Stimulated activated CD8-positive, alpha-beta memory T cell treated with anti-CD3 and anti-CD28 coated beads, Interleukin-15, amount 100 ng/mL, for 24 hours (primary cell): ENCODE measurements at places on chromosomes 13 and 19.

DNA sequence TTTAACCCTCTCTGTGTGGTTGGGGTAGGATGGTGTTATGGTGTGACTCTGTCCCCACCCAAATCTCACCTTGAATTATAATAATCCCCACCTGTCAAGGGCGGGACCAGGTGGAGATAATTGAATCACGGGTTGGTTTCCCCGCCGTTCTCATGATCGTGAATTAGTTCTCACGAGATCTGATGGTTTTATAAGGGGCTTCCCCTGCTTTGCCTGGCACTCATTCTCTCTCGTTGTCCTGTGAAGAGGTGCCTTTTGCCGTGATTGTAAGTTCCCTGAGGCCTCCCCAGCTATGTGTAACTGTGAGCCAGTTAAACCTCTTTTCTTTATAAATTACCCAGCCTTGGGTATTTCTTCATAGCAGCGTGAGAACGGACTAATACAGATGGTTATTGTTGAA, 68.8 kb downstream of the ARHGEF7 start:
- DNase-seq = no peak

- no peak for DNase-seq
Measured at GRCh38 chr19:38532939-38533338, 84.8 kb downstream of the MAP4K1 start.

GRCh38 chr13:106376401-106377112, 158.9 kb downstream of the EFNB2 start:
- no peak for DNase-seq

DNA sequence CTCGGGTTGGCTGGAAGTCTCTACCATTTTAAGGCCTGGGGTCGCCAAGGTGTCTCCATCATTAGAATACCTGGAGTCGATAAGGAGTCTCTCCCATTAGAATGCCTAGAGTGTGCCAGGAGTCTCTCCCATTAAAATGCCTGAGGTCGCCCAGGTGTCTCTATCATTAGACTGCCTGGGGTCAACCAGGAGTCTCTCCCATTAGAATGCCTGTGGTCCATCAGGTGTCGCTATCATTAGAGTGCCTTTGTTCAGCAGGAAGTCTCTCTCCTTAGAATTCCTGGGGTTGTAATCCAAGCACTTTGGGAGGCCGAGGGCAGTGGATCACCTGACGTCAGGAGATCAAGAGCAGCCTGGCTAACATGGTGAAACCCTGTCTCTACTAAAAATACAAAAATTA, 1533.0 kb downstream of the UQCRFS1 start:
- DNase-seq = no peak

DNA sequence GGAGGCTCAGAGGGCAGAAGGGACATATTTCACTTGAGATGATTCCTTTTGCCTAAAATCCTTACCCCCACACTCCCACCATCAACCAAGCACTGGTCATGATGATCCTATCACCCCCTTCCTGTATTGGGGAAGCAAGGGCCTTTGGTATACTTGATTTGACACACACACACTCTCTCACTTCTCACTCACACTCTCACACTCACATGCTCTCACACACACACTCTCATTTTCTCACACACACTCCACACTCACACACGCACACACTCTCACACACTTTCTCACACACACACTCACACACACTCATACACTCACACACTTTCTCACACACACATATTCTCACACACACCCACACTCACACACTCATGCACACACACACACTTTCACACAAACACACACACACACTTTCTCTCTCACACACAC, 8.6 kb downstream of the RGCC start:
- no peak for DNase-seq

DNA sequence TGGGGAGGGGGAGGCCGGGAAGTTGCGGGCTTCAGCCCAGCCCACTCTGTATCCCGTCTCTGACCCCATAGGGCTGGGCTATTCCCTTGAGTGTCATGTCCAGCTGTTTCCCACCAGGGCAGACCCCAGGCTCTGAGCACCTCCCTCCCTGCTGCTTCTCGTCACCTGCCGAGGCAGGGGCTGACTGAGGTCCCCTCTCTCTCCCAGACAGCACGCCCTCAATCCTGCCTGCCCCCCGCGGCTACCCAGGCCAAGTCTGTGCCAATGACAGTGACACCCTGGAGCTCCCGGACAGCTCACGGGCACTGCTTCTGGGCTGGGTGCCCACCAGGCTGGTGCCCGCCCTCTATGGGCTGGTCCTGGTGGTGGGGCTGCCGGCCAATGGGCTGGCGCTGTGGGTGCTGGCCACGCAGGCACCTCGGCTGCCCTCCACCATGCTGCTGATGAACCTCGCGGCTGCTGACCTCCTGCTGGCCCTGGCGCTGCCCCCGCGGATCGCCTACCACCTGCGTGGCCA, 625 bp downstream of the F2RL3 start:
- no peak for DNase-seq

DNA sequence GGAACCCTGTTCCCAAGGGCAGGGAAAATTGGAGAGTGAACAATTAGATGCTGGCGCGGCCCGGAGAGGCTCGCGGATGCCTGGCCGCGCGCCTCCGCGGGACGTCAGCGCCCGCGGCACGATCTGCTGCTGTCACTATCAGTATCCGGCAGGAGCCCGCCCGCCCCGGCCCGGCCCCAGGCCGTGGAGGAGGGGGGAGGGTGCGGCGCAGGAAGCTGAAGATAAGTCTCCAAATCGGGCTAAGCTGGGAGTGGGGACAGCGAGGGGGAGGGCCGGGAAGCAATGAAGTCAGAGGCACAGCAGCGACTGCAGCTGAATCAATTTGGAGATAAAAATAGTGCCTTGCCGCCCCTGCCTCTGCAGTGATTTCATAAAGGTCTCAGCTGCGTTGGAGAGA, 441.5 kb upstream of the KLF12 start:
- peak; percentile 31 for DNase-seq

DNA sequence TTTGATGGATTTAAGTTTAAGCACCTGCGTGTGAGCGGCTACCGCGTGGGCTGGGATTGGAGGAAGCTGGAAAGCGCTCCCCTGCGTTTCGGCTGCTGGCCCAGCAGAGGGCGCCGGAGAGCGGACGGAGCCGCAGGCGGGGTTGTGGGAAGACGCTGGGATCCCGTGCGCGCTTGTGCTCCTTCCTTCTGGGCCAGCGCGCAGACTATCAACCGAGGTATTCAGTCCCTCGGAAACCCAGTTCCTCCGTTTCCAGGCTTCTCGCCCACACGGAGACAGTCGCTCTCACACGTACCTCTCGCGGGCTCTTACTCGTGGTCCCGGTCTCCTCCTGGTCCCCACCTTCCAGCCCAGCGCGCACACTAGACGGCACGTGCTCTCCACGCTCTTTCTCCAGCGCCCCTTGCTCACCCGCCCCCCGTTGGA, 28.8 kb downstream of the EPN1 start:
- peak; percentile 28 for DNase-seq

DNA sequence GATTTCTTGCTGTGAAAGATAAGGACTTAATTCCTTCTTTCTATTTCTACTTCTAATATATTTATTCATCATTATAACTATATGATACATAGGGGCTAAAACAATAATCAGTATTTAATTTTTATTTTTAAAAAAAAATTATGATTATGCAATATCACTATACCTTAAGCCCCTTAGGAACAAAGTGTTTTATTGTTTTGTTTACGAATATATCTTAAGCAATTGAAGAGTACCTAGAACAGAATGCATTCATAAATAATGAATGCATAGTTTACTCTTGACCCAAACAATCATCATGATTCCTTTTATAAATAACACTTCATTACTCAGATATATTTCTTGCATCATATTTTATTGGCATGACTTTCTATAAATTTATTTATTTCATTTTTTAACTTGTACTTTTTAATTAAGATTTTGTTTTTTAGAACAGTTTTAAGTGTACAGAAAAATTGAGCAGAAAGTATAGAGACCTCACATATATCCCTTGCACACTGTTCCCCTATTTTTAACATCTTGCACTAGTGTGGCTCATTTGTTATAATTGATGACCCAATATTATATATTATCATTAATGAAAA, 339.9 kb upstream of the SPRY2 start:
- no peak for DNase-seq

GRCh38 chr19:54317108-54317964, 4.4 kb upstream of the LILRA5 start:
- no peak for DNase-seq

GRCh38 chr13:19156013-19156825, 25.4 kb downstream of the TUBA3C start:
- DNase-seq = no peak

DNA sequence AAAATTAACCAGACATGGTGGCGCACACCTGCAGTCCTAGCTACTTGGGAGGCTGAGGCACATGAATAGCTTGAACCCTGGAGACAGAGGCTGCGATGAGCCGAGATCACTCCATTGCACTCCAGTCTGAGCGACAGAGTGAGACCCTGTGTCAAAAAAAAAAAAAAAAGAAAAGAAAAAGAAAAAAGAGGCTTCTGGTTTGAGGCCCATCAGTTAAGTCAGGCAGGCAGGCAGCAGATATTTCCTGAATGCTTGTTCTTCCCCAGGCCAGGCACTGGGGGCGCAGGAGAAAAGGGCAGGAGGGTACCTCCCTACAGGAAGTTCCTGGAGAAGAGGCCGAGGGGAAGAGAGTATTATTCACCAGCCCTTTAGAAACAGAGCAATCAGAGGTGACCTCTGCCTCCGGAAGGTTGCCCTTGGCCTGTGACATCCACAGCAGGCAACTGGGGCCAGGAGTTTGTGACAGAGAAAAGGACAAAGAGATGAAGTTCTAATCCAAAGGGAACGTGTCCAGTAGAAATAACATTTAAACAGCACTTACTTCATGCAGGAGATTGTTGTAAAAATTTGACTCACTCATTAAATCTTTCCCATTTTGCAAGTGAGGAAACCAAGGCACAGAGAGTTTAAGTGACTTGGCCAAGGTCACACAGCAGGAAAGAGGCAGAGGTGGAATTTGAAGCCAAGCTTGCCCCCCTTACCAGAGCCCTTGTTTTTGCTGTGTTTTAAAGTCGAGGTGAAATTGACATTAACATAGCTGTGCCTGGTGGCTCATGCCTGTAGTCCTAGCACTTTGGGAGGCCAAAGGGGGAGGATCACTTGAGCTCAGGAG, 4.3 kb upstream of the RLN3 start:
- no peak for DNase-seq

DNA sequence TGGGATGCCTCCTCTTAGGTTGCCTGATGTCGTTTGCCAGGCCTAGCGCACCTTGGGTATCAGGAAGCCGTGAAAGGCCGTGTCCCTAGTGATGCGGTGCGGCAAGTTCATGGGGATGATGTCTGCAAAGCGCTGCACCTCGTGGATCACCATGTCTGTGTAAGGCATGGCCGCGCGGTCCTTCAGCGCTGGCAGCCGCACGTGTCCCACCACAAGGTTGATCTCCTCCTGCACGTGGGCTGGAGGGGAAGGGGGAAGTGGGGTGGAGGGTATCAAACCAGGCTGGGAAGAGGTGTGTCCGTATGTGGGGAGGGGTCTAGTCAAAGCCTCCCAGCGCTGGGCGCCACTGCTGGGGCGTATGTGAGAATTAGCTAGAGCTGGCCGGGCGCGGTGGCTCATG, 23.2 kb downstream of the EGLN2 start:
- DNase-seq = no peak

GRCh38 chr13:65378943-65379519, 1851.1 kb downstream of the PCDH9 start:
- DNase-seq = no peak

GRCh38 chr13:91174886-91175501, 172.5 kb upstream of the MIR17HG start:
- DNase-seq = no peak

DNA sequence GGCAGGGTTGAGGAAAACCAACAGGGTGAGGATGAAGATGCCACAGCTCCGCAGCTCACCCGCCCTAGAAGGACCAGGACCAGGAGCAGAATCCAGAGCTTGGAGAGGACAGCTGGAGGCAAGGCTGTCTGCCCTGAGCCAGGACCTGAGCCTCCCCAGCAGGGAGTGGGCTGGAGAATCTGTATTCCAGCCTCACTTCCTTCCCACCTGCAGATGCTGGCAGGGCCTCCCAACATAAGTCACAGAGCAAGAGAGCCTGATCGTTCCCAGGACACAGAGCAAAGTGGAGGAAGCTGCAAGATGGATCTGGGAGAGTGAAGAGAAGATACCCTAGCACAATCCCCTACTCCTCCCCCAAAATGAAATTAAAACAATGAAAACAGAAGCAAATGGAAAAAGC, 61.7 kb upstream of the WASF3 start:
- DNase-seq = no peak

GRCh38 chr19:21434516-21434915, 37.6 kb downstream of the ZNF493 start:
- DNase-seq = no peak

GRCh38 chr13:41859565-41859964, 101.3 kb downstream of the VWA8 start:
- no peak for DNase-seq

GRCh38 chr13:46648166-46648607, 95.2 kb downstream of the LRCH1 start:
- DNase-seq = no peak

GRCh38 chr13:26486550-26486949, 70.9 kb upstream of the WASF3 start:
- DNase-seq = no peak

DNA sequence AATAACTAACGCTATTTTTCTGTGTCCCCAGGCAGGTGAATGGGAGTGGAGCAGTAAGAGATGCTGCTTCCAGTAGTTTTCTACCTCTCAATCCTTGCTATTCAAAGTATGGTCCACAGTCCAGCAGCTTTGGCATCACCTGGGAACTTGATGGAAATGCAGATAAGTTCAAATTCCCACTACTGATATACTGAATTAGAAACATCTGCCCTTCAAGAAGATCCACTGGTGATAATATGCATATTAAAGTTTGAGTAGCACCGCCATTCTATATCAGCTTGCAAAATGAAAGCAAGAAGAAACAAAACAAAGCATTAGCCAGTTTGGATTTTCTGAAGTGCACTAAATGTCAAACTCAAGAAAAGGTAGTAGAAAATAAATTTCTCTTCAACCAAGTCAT, 906.2 kb upstream of the PCDH20 start:
- no peak for DNase-seq

DNA sequence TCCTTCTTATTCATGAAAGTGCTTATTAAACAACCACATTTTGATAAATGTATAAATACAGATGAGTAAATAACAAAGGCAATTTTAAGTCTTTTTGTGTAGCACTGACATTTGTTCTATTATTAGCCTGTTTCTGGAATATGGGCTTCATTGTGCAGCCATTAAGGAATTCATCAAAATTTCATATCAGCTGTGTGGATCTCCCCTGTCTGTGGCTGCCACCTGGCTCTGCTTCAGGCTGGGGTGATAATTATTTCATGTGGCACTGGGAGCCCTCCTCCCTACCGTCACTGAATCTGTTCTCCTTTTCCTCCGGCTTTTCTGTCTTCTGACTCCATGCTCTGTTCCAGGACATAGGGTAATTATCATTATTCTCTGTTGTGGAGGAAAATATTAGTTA, 57.1 kb downstream of the LMO7 start:
- DNase-seq = no peak
